Lung (tissue), 17 donors: ENCODE measurements at places on chromosomes 12 and 14. TPM values are rescaled to one million over a fixed set of nuclear protein-coding genes. Genes with fewer than 3 reads are reported as not detected.

Gene CBLN3
- total RNA-seq: 4.9 TPM

Gene SIX1
- total RNA-seq: 5.9 TPM

Gene CDKN1B
- 41.2 TPM for total RNA-seq

Gene OLR1
- total RNA-seq: 52.1 TPM
